ENCODE measurements at places on chromosomes 4 and X. TPM values are rescaled to one million over a fixed set of nuclear protein-coding genes. Genes with fewer than 3 reads are reported as not detected.

DNA sequence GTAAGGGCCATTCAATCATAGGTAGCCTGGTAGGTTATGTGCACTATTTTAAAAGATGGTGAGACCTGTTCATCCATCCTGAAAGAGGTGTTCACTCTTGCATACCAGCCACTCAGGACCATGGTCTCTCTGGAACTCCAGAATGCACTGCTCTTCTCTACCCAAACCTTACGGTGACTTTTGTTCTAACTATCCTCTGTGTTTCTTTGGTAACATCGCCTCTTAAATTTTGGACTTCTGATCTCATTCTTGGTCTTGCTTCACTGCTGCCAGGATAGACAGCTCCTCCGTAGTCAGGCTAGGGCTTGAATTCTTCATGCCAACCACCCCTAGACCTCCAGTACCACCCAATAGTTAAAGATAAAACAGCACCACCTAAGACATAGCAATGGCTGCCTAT, 346.3 kb upstream of the GALNT7 start:
- DNase-seq, result no peak

DNA sequence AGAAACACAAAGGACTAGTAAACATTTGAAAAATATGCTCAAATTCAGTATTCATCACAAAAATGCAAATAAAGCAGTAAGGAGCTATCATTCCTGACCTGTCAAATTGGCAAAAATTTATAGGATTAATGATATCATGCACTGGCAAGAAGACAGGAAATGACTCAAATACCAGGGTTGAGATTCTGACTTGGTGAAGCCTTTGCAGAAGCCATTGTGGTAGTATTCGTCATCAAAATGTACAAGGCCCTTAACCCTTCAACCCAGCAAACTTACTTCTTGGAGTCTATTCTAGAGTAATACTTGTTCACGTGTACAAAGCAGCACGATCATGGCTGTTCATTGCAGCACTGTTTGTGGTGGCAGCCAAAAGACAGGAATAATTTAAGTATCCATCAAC, 132.4 kb downstream of the ENOX2 start:
- no peak for DNase-seq

DNA sequence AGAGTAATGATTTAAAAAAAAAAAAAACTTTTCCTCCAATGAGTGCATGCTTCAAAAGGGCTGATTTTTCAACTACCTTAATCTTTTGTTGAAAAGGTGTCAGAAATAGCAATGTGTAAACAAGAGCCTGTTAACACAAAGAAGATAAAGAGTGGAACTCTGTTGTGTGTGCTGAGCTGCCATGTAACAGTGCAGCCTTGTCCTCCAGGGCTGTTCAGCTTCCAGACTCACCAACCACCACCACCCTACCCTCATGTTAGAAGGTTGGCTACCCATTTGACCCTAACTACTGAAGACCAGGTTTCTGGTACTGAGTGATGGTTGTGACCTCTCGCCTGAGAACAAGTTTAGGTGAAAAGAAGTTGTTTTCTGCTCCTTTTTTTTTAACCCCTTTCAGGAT, 222.8 kb upstream of the TEX13C start:
- no peak for DNase-seq

DNA sequence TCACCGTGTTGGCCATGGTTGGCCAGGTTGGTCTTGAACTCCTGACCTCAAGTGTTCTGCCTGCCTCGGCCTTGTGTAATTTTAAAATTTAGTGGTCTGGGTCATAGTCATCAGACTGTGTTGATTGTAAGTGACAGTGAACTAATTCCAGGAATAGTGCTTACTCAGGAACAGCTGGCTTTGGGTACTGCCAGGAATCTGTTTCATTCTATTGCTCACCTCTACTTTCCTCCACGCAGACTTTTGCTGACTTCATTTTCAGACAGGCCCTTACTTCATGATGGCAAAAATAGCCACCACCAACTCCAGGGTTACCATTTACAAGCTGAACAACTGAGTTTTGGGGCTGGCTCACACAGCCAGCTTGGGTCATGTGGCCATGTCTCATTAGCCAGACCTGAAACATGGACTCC, 54.6 kb downstream of the FNIP2 start:
- DNase-seq, result no peak

Gene SLC7A11
- polyA plus RNA-seq, result 52.4 TPM

Measured in BJ (cell line).